ENCODE measurements at places on chromosomes 16 and 17.

DNA sequence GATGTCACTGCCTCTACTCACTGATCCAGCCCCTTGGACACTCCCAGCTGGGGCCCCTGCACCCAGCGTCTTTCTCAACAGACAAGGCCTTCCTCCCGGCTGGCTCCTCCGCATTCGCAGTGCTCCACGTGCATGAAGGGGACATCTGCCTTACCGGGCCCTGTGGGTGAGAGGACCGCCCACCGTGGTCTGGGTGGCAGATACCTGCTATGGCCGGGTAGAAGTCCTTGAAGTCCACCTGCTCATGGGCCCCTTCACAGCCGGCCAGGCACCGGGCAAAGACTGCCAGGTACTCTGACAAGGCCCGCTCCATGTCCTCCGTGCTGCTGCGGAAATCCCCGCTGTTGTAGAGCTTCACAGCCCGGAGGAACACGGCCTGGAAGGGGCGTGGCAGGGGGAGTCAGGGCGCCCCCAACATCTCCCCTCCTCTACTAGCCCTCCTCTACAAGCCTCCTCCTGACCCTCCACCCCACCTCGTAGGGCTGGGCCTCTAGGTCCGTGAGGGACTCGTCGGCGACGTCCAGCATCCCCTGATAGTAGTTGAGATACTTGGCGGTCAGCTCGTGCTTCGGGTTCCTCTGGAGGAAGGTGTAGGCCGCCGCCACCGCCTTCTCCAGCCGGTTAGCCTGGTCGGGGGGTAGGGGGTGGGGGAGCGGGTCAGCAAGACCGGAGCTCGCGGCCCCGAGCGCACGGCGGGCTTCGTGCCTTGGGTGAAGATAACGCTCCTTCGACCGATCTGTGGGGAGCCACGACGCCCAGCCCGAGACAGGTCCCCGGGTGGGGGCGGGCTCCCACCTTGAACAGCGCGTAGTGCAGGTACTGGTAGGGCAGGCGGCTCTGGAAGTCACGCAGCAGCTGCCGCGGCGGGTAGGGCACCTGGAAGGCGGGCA, 845 bp downstream of the P3H4 start:
- DNase-seq = no peak

GRCh38 chr16:3681206-3681605, 26.7 kb downstream of the DNASE1 start:
- DNase-seq = no peak

- DNase-seq = peak; percentile 31
These were observed 4.7 kb upstream of the CHD3 start for GRCh38 chr17:7883781-7884386.

DNA sequence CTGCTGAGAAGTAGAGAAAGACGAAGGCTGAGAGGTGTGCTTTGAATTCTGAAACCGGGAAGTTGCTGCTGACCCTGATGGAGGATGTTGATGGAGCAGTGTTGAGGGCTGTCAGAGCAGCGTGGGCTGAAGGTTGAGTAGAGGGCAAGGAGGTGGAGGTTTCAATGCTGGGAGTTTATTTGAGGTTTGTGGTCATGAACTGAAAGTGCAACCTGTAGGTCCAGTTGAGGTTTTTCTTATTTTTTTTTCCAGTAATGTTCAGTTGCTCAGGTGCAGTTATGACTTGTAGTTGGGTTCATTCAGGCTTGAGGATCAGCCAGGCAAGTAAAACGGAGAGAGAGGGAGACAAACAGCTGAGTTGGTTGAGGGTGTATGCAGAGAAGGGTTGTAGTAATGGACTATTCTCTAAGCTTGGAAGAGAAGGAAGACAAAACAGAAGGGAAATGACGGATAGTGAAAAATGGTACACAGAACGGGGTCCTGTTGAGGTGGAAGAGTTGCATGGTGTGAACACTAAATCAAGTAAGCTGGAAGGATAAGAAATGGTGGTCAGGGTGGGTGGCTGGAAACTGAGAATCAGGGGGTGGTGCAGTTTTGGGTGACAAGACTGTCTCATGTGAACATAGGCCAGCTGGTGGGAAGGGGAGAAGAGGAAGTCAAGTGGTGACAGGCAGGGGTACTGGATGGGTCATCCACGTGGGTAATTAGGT, 8.7 kb upstream of the UBE2G1 start:
- DNase-seq = no peak

DNA sequence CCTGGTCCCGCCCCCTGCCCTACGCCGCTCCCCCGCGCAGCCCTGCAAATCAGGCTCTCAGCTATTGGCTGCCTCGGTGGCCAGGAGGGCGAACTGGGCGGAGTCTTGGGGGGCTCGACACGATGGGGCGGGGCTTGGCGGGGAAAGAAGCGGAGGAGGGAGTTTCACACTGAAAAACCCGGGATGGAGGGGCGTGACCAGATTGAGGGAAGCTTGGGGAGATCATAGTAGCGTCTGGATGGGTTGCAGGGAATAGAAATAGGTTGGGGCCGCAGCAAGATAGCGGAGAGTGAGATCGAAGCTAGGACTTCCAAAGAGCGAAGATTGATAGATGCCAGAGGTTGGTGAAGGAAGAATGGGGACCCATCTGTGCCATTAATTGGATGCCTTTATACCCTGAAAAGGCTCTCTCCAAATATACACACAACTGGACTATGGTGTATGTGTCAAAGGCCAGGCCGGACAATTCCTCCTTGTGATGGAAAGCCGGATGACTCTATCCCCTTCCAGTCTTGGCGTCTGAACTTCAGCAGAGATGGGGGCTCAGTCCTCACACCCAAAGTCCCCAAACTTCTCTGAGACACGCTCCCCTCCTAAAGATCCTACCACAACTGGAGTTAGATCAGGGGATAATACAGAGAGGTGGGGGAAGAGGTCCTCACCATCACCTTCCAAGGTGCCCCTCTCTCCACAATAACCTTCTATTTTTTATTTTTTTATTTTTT, 376 bp upstream of the STAC2 start:
- no peak for DNase-seq

DNA sequence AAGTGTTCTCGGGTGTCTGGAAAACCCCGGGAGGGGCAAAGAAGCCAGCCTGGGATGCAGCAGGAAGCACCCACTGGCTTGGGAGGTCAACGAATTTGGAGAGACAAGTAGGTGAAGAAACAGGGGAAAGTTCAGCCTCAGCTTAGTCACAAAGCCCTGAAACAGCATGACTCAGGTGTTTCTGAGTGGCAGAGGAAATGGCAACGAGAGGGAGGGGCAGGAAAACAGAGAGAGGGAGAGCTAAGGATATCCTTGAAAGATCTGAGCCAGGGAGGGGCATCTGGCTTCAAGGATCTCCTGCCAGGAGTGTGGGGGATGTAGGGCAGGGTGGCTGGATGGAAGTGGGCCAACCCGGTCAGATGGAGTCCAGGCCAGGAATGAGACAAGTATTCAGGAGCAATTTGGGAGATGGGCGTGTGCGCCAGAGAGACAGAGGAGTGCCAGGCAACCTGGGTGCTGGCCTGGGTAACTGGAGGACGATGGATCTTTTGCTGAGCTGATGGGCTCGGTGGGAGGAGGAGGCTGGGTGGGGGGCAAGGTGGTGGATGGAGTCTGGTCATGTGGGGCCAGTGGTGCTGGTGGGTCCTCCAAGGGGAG, 27.2 kb downstream of the ABCC3 start:
- peak; percentile 81 for DNase-seq

GRCh38 chr17:49676276-49676868, 1.5 kb downstream of the SPOP start:
- DNase-seq = peak; percentile 68

DNA sequence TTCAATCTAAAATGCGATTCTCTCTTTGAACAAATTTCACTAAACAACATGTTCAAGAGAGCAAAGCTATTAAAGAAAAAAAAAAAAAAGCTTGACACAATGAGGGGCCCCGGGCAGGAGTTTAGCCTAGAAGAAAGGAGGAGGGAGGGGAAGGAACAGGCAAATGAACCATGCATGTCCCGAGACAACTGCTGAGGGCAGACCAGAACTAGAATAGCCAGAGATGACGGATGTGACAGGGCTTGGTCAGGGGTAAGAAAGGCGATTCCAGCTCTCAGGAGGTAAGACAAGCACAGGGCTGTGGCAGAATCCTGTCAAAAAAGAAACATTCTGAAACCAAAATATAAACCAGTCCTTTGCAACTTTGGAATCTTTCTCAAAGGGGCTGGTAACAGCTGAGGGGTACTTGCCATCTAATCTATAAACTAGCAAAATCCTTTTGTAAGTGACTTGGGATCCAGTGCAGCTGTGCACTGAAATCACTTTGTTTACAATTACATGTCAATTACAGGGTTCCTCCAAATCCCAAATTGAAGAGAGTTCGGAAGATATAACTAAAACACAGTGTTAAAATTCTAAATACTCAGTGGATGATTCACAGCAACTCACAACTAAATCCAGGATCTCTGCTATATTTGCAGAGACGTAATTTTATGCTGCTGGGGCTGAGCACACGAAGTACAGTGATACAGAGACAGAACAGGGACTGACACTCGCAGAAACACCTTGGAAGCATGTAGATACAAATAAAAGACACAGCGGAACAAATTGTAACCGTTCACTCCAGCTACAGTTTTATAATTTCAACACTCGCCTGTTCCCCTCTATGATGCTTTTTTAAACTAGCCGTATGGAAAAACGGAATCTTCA, 567.4 kb upstream of the ZFHX3 start:
- DNase-seq = no peak

DNA sequence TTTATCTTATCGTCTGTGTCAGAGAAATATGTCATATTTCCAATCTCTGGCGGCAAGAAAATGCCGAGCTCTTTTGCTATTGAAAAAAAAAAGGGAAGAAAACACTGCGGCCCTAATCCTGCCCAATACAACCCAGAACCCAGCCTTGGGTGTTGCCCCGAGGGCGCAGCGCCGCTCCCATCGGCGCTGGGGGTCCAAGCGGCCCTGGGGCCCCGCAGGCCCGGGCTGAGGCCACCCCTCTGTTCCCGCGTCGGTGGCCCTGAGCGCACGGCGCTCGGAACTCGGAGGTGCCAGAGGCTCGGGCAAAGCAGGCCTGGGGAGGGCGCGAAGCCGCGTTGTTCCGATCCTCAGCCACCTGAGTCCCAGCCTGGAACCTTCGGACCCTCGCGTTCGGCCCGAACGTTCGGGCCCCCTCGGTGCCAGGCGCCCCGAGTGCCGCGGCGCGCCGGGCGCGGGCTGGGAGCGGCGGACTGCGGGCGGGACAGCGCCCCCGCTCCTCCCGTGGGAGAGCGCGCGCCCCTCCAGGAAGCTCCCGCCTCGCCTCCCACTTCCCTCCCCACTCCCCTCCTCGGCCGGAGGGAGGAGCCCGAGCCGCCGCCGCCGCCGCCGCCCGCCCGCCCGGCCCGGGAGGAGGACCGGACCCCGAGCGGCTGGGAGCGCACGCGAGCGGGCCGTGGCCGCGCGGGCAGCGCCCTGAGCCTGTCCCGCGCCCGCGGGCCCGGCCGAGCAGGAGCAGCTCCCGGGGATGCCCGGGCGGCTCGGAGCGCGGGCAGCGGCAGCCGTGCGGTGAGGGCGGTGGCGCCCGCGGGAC, at the start of gene CPNE2:
Gene CPNE2 (plus strand): TSS at position 609 of the 811 bp plus-strand sequence. CDS start 18,160 bp downstream, outside the sequence.
- no peak for DNase-seq

- peak; percentile 18 for DNase-seq
These were observed 59.4 kb downstream of the NUP93 start for GRCh38 chr16:56789360-56789759.

GRCh38 chr16:1561266-1561665, 27.8 kb downstream of the TMEM204 start:
- no peak for DNase-seq

DNA sequence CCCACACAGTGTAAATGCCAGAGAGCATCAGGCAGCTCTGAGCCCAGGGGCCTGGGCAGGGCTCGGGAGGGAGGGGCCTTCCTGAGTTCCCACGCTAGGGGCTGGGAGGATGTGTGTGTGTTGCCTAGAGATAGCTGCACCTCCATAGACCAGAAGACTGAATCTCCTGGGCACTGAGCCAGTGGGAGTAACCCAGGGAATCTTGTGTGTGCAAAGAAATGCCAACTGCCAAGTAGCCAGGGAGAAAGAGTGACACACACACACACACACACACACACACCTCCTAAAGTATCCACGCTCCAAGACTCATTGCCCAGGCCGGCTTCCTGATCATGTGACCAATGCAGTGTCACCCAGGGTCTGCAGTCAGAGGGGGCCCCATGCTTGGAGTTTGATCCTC, 166.2 kb upstream of the RPL38 start:
- DNase-seq = peak; percentile 43

DNA sequence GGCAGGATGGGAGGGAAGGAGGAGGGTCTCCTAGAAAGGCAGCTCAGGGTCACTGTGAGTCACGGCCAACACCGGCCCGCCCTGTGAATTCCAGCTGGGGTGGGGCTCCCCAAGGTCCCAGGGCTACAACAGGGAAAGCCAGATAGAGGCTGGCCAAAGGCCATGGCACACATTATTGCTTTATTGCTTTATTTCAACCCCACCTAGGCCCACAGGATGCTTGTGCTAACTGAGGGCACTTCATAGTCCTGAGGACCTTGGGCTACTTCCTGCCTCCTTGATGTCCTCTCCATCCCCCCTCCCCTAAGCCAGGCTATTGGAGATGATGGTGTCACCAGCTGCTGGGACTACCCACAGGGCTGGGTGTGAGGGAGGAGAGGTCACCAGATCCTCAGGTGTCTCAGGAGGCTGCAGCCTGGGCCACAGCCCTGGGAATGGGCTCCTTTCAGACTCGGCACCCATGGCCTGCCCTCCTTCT, 26.1 kb downstream of the LRRC75A start:
- DNase-seq = no peak

DNA sequence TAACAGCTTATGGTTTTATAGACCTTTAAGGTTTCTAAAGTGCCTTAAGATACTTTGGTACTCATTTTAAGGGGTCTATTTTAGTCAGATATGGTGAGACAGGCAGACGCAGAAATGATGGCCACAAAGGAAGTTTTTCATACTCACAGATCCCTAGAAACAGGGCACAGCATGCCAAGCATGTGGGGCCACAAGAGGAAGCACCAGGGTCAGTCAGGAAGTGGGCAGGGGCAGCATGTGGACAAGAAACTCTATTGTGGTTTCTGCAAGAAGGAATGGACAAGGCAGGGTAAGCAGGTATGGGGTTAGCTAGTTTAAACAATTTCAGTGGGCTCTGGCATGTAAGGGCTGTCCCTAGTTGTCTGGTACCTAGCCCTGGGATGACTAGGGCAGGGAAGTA, 8.5 kb downstream of the EFCAB3 start:
- no peak for DNase-seq

- no peak for DNase-seq
These were observed 28.3 kb downstream of the PIMREG start for GRCh38 chr17:6472517-6472916.

- DNase-seq = no peak
These were observed 49.8 kb upstream of the CHMP6 start for GRCh38 chr17:80941743-80942422.

- DNase-seq = no peak
These were observed 316.2 kb downstream of the WWOX start for GRCh38 chr16:78415669-78416068.

- DNase-seq = no peak
These were observed 190.9 kb upstream of the CACNG5 start for GRCh38 chr17:66643815-66644710.

DNA sequence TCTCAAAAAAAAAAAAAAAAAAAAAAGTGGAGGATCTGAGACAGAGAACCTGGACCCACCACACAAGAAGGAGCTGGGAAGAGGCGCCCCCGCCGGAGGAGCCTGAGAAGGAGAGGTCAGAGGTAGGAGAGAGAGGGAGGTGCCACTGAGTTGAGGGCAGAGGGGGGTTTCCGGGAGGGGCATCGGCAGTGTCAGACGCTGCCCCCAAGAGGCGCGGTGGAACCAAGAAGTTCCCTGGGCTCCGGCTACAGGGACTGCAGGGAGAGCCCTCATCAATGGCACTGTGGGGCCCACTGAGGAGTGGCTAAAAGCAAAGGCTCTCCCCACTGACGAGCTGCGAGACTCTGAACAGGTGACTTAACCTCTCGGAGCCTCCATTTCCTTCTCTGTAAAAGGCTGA, 4.2 kb downstream of the CCDC42 start:
- no peak for DNase-seq

- DNase-seq = no peak
These were observed 15.7 kb upstream of the SLC35B1 start for GRCh38 chr17:49723423-49723822.
